ENCODE measurements at places on chromosomes 12 and 14.

DNA sequence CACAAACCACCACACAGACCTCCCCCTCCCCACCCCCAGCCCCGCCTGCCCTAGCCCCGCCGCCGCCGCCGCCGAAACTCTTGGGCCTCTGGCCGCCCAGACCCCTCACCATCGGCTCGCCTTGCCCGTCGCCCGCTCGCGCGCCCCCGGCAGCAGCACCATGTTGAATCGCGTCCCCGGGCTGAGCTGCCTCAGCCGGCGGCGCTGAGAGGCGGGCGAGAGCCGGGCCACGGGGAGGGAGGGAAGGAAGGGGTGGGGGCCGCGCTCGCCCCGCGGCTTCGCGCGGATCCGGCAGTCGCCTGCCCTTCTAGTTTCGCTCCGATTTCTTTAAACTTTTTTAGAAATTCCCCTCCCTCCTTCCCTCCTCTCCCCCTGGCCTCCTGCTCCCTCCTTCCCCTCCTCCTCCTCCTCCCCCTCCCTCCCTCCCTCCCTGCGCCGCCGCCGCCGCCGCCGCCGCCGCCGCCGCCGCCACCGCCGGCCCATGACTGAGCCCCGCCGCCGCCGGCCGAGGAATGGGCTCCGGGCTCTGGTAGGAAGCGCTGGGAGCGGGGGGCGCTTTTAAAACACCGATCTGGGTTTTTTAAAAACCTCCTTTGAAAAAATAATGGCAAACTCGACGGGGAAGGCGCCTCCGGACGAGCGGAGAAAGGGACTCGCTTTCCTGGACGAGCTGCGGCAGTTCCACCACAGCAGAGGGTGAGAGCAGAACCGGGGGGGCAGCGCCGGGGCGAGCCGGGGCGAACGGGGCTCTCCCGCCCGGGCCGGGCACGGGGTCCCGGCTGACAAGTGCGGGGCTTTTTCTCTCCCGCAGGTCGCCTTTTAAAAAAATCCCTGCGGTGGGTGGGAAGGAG, at the start of gene ARID2:
Gene ARID2 (plus strand): TSS at position 474 of the 851 bp plus-strand sequence. CDS start 131 bp downstream, at position 605.
- peak; percentile 88 for DNase-seq

DNA sequence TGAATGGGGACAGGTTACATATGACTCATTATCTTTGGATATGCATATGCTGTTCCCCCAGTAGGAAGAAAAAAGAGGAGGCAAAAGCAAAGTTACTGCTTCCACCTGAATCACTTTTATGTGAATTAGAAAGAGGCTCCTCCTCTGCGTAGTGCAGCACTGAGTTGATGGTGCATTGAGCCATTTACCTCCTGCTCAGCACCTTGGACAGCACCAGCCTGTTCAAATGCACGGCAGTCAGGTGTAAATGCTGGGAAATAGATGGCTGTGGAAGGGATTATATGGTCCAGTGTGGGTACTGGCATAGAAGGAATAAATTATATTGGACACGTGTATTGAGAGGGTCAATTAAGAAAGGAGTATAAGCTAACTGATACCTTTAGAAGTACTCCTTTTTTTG, 541.9 kb upstream of the SEL1L start:
- no peak for DNase-seq

GRCh38 chr12:14982562-14982961, 9.7 kb downstream of the PDE6H start:
- no peak for DNase-seq

GRCh38 chr12:22299294-22299912, 35.1 kb downstream of the ST8SIA1 start:
- no peak for DNase-seq

GRCh38 chr12:168763-169525, 45.0 kb downstream of the SLC6A12 start:
- DNase-seq: no peak

DNA sequence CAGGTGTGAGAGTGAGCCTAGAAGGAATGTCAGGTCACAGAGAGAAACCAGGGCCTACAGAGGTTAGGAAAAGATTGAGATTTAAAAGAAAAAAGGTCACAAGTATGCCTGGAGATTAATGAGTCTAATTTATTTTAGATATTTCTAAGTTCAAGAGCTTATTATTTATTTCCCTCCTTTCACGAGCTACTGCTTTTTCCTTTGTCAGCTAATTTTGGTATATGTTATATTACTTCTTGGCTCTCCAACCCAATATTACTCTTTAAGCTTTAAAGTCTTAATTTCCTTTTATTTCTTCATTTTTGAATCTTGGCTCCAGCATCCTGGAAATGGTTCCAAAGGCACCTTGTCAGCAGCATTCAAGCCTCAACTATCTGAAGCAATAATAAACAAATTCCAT, 109.5 kb upstream of the MIS18BP1 start:
- no peak for DNase-seq

- DNase-seq: no peak
Measured at GRCh38 chr12:27112871-27113270, 30.5 kb upstream of the C12orf71 start.
